ENCODE measurements at places on chromosomes 16 and 17.

- no peak for DNase-seq
These were observed 347.0 kb downstream of the WWOX start for GRCh38 chr16:78446486-78446885.

DNA sequence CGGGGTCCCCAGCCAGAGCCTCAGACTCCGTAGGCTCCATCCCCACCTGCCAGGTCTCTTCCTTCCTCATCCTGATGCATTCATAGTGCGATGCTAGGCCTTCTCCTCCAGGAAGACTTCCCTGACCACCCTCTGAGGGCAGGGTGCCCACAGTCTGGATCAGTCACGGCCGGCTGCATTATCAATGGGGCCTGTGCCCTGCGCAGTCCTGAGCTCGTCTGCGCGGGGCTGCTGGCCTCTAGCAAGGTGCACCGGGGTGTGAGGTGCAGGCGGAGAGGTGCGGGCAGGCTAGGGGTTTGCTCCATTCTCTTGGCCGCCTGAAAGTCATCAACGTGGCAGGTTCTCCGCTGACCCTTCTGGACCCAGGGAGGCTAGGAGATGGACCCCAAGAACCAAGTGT lies 56.9 kb upstream of the ACSF3 start:
- no peak for DNase-seq

GRCh38 chr17:7213895-7214299 lies 5.7 kb downstream of the DLG4 start:
- peak; percentile 87 for DNase-seq

GRCh38 chr17:27600471-27600870 lies 30.5 kb upstream of the LGALS9 start:
- no peak for DNase-seq

DNA sequence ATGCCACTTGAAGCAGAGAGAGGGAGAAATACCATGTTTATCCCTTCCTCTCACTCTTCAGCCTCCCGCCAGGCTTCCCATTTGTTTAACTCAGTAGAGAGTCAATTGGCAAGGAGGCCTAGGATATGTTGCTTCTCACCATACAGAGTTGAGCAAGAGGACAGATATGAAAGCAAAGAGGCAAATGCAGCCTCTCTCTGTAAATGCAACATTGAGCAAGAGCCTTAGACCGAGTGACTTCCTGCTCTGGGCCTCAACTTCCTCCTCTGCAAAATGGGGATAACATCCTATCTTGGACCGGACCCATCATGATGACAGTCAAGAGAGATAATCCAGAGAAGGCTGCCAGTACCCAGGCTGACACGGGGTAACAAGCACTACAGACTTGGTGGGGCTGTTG lies 36.8 kb downstream of the SOCS1 start:
- DNase-seq: no peak

DNA sequence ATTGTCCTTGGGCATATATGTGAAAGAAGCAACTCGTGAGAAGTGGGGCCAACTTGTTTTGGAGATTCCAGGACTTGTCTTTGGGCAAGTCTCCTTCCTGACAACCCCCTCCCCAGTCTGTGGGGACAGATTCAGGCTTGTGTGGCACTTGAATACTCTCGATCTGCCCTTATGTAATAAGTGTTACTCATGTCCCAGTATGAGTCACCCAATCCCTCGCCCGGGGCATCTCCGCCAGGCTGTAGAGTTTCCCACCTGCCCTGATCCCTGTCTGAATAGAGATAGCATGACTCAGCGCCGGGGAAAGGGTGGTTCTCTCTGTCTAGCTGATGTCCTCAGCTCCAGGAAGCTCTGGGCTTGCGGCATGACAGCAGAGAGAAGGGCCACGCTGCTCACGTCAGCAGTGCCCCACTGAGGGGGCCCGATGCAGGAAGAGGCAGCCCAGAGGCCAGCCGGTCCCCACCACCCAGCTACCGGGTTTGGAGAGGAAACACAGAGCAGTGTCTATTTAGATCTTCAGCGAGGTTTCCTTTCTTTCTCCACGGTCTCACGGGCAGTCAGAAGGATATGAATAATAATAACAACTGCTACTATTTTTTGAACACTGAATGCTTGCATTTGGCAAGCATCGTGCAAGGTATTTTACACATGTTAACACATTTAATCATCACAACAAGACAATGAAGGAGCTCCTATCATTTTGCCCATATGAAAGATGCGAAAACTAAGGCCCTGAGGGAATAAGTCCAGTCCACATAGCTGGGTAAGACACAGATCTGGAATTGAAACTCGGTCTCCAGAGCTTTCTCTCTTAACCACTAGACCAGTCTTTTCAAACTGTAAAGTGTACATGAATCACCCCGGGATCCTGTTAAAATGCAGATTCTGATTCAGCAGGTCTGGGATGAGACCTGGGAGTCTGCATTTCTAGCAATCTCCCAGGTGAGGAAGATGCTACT lies 426.7 kb upstream of the MAF start:
- peak; percentile 33 for DNase-seq

DNA sequence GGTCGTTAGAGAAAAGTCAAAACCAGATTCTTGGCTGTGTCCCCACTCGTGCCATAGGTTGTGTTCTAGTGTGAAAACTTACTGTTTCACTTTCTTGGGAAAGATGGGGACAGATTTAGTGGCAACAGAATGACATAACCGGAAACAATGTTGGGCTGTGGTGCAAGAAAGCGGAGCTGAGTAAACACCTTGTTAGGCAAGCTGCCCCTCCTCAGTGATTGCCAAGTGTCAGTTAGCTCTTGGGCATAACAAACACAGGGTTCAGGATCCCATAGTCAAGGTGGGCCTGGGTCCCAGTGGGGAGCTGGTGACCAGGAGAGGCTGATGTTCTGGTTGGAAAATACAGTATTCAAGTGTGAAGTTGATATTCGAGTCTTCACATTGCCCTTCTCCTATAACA lies 15.4 kb downstream of the UBN1 start:
- no peak for DNase-seq

- no peak for DNase-seq
These were observed 7.1 kb upstream of the TMC5 start for GRCh38 chr16:19410435-19411171.

DNA sequence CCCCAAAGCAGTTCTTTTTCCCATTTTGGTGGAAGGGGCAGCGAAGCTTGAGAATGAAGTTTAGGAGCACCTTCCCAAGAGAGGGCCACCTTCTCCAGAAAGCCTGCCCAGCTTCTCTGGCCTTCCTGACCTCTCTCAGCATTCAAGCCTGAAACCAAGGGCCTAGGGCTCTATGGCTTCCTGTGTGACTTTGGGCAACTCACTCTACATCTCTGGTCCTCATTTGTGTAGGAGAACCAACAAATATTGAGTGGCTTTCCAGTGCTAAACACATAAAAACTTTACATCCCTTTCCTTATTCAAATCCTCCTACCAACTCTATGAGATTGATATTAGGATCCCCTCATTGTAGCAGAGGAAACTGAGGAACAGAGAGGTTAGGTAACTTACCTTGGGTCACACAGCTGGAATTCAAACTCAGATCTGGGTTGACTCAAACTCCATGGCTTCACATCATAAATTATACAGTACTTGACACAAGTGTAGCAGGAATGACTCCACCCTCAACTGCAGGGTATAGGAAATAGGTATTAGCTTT lies 32.0 kb upstream of the MYO18A start:
- DNase-seq: no peak

GRCh38 chr17:72778169-72779151 lies 314.0 kb downstream of the SLC39A11 start:
- DNase-seq: no peak

DNA sequence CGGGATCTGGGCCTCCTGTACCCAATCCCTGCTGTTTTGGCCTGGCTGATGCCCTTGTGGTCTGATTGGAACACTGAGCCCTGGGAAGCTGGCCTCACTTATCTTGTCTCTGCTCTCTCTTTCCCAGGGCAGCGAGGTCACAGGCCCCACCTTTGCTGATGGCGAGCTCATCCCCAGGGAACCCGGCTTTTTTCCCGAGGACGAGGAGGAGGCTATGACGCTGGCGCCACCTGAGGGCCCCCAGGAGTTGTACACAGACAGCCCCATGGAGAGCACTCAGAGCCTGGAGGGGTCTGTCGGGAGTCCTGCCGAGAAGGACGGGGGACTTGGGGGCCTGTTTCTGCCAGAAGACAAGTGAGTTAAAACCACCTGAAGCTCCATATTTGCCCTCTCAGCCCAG lies 126.0 kb downstream of the RAB11FIP4 start:
- no peak for DNase-seq

- DNase-seq: no peak
These were observed 45.6 kb downstream of the IKZF3 start for GRCh38 chr17:39818358-39819000.

DNA sequence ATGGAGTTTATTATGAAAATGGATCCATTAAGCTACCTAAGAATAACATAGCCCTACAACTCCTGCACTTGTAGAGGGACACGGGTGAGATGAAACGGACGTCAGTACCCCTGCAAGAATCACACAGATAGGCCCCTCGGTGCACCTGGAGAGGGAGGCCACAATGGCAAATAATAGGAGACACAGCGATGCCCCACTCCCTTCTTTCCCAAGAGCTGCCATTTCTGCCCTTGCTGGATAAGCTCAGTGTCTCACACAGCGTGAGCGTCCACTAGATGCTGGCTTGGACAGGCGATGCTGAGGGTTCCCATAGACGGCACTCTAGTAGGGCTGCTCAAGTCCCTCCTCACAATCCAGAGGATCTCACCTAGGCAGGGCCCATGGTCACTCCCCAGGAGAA lies 67.8 kb downstream of the ADCY9 start:
- no peak for DNase-seq

- DNase-seq: peak; percentile 38
These were observed 30.1 kb upstream of the HAPSTR1 start for GRCh38 chr16:9061358-9061813.

DNA sequence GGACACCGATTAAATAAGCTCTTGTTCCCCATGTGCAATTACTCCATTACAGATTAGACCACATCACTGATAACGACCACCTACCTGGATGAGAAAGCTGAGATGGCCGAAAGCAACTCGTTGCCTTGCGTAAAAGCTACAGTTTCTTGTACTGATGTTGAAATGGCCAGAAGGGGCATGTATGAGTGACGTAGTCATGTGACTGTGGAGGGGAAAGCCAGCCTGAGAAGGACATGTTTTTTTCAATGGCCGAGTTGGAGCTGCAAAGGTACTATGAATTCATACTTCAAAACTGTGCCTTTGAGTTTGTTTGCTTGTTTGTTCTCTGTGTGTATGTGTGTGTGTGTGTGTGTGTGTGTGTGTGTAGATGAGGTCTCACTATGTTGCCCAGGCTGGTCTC lies 17.0 kb upstream of the HYDIN start:
- no peak for DNase-seq

- DNase-seq: no peak
These were observed 38.0 kb upstream of the CDH15 start for GRCh38 chr16:89133457-89134127.

- peak; percentile 41 for DNase-seq
These were observed 47.7 kb downstream of the ZFHX3 start for GRCh38 chr16:73000020-73000906.

DNA sequence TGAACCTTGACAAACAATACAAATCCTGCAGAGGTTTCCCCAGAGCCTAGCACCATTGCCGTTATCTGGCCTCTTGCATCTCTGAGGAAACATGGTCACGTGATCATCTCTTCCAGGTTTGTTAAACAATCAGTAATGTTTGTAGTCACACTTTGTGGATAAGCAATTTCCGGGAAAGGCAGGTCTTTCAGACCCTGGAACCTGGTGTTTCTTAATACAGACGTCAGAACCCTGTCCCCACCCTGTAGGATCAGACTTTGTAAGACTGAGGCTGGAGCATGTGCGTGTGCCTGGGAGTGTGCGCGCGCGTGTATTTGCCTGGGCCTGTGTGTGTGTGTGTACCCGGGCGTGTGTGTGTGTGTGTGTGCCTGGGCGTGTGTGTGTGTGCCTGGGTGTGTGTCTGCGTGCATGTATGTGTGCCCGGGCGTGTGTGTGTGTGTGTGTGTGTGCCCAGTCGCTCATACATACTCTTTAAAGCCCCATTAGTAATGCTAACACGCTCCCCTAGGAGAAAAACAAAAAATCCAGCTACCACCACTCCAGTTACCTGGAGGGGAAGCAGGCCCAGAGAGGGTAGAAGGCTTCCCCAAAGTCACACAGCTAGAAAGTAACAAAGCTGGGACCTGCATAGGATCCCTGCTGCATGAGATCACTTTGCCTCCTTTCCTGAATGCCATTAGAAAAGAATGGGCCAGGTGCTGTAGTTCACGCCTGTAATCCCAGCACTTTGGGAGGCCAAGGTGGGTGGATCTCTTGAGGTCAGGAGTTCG lies 5.3 kb downstream of the CTNS start:
- no peak for DNase-seq

- no peak for DNase-seq
These were observed 200.6 kb downstream of the CPPED1 start for GRCh38 chr16:12602811-12603698.

DNA sequence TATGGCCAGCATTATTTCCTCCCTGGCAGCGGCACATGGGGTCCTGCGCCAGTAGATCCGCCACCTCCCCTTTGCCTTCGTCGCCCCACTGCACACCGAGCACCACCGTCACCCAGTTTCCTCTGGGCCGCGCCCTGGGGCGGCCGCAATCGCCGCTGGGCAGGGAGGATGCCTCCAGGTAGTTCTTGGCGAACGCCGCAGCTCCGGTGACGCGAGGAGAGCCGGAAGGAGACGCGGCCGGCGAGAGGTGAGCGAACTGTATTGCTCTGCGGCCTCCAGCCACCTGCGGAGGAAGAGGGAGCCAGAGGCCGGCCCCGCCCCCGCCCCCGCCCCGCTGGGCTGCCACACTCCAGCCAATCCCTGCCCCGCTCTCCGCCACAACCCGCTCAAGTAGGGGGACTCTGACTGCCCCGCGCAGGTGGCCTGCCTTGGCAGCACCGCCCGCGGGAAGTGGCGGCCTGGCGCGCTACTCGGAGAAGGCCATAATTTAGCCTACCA lies 11.8 kb upstream of the SLFN13 start:
- no peak for DNase-seq

GRCh38 chr17:50173335-50173941 lies 7.6 kb downstream of the SGCA start:
- DNase-seq: peak; percentile 94

DNA sequence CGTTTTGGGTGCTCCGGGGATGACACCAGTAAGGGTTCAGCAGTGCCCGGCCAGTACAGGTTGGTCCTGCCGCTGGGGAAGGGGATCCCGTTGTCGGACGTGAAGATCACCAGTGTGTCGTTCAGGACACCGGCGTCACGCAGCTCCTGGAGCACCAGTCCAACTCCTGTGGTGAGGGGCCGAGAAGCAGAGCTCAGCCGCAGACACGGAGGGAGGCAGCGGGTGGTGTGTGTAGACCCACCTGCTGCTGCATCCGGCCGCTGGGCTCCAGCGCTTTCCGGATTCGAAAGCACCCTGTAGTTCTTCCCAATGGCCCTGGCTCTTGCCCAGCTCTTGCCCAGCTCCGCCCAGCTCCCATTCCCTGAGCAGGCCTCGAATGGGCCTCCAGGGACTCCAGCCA lies 8.0 kb downstream of the SGSH start:
- DNase-seq: no peak

All from cardiac fibroblast (primary cell).